ENCODE measurements at places on chromosomes 16 and 17.
A peak's percentile ranks its signal among the peaks of the same experiment; 100 is the strongest.

GRCh38 chr16:1275791-1276579 lies 20.1 kb downstream of the TPSD1 start:
- DNase-seq: no peak

GRCh38 chr16:54070789-54071343 lies 215.7 kb downstream of the IRX3 start:
- no peak for DNase-seq

DNA sequence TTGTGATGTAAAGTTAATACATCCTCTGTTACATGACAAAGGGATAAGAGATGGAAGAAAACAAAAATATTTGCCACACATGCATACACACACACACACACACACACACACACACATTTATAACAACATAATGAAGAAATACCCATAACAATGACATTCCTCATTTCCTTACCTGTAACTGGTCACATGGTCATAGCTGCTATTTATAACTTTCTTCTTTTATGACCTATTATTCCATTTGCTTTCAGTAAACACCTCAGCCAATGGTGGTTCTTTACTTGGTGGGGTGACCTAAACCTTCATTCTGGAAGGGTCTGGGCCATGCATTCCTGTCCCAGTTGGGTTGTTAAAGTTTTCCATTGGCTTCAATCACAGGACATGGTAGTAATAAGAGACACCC lies 5.3 kb downstream of the MT2A start:
- no peak for DNase-seq

- no peak for DNase-seq
Observed at GRCh38 chr17:71338396-71338795, 782.4 kb upstream of the SOX9 start.

DNA sequence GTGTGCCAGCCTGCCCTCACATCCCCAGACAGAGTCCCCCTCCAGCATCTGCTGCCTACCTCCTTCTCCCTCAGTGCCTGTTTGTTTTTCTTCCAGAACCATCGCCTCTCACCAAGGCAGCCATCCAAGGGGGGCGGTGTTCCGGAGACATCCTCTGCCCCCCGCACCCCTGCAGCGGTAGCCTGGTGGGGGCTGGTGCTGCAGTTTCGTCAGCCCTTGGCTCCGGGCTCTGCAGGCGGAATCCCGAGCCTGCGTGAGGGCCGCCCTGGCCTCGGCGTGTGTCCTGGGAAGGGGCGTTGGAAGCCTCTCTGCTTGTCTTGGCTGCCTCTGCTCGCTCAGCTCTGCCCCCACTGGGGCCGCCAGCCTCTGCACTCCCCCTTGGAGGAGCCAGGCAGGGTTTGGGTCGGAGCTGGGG lies 126.0 kb upstream of the CIBAR2 start:
- no peak for DNase-seq

DNA sequence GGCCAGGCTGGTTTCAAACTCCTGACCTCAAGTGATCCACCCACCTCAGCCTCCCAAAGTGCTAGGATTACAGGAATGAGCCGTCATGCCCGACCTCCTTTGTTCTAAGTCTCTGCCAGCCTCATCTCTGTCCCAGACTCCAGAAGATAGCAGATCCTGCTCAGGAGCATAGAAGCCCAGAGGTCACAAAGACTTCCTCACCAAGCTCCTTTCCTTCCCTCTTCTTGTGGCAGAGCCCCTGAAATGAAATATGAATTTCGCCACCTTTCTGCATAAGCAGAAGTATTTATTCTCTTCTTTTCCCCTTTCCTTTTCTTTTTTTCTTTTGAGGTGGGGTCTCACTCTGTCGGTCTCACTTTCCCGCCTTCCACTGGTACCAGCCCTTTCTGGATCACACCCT lies 11.5 kb upstream of the PIPOX start:
- DNase-seq: no peak

- peak; percentile 42 for DNase-seq
Observed at GRCh38 chr17:7323731-7324437, 5.3 kb downstream of the NEURL4 start.

GRCh38 chr17:51770027-51770759 lies 388.3 kb downstream of the CA10 start:
- DNase-seq: no peak

GRCh38 chr17:17356931-17357270 lies 53.7 kb downstream of the NT5M start:
- DNase-seq: no peak

DNA sequence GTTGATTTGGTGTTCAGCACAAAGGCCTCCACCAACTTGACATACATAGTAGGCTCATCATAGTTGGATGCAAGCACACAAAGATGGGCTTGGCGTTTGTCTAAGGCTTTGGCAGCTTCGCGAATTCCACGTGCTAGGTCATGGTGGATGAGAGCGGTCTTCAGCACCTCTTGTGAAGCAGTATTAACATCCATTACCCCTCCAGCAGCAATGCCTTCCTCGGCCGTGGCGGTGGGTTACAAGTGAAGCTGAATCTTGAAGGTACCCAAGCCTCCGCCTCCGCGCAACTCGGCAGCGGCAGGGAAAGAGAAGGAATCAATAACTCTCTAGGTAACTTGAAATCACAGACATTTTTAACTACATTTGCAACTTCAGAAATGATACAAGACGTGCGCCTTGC lies 1.1 kb upstream of the PELP1 start:
- no peak for DNase-seq

DNA sequence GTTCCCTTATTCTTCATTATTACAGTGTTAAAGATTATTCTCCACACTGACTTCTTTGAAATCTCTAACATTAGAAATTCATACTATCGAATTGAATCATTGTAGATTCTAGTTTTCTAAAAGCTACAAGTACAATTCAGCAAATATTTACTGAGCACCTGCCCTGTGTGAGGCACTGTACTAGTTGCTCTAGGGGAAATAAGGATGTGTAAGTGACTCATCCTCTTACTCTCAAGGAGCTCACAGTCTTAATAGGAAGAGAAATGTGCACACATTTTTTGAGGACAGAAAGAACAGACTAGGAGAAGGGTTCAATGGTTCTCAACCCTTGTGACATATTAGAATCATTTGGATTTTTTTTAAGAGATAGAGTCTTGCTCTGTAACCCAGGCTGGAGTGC lies 7.7 kb upstream of the SLFN12L start:
- no peak for DNase-seq

DNA sequence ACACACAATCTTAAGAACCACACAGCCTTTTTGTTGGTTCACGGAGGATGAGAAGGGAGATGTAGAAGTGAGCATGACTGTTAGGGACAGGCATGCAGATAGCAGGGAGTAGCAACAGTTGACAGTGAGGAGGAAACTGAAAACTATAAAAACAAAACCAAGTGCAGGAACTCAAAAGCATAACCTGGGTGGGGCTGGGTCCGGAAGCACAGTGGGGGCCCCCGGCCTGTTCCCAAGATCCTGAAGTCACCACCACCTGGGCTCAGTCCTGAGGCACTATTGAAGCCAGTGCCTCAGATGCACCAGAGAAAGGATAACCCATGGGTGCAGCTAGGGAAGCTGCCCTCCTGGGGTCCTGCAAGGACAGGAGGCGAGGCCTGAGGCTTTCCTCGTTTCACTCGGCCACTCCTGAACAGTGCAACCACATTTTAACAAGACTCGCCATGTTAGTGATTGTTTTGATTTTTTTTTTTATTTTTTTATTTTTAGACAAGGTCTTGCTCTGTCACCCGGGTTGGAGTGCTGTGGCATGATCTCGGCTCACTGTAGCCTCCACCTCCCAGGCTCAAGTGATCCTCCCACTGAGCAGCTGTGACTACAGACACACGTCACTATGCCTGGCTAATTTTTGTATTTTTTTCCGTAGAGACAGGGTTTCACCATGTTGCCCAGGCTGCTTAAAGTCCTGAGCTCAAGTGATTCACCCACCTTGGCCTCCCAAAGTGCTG lies 27.7 kb upstream of the CBX4 start:
- DNase-seq: no peak

DNA sequence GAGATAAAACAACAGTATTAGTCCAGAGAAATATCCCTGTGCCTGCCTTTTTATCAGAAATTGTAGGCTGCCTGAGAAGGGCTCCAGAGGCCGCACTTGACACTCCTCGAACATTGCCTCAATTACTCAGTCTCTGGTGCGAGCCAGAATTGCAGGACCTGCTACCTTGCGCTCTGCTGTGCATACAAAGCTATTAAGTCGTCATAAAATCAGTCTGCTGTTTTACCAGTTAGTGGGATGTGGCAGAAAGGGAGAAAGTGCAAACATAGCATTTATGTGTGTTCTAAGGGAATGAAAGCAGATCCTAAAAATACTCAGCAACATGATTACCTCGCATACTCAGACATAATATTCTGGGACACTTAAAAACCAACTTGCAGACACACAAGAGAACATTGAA lies 70.6 kb downstream of the TMC6 start:
- no peak for DNase-seq

DNA sequence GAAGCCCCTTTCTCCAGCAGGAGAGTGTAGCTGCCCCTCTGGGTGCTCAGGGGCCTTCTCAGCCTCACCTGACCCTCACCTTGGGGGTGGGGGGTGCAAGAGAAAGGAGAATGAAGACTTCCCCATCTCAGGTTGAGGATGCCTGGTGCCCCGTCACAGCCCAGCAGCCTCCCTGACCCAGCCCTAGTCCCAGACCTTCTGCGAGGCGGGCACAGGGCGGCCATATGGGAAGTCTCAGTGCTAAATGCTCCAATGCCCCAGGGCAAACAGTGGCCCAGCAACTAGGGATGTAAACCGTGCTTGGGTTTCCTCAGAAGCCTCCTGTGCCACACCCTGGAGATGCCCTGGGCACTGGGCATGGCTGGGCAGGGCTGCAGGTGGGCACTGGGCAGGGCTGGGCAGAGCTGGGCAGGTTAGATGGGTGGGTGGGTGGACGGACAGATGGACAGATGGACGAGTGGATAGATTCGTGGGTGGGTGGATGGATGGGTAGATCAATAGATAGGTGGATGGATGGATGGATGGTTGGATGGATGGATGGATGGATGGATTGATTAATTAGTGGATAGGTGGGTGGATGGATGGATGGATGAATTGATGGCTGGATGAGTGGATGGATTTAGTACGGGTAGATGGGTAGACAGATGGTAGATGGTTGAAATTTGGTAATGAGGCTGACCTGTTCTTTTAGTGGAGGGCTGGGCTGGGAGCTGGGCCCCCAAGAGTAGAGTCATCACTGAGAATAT lies 16.8 kb downstream of the TPSD1 start:
- no peak for DNase-seq

- no peak for DNase-seq
Observed at GRCh38 chr17:33870936-33871335, 384.1 kb upstream of the CCL2 start.

GRCh38 chr16:2925951-2926649 lies 14.4 kb downstream of the FLYWCH1 start:
- DNase-seq: no peak

DNA sequence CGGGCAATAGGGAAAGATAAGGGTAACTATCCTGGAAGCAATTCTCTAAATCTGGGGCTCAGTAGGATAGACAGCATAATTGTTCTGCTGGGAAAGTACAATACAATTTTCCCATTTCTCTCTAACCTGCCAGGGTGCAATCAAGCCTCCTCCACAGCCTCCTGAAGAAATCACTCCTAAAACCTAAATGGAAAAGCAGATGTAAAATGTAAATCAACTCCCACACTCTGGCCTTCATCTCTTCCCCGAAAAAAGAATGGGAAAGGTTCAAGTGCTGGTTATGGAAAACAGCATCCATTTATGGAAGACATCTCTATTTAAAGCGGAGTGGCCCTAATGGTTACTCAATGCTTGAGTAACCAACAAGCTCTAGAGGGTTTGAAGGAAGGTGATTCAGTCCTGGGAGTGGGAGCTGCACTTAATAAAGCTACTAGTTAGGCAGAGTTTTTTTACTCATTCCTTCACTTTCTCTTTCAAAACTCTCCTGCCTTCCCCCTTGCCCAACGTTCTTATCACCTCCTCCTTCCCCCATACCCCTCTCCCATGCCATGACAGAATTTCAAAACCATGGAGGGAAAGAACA lies 5.1 kb downstream of the MMD start:
- no peak for DNase-seq

DNA sequence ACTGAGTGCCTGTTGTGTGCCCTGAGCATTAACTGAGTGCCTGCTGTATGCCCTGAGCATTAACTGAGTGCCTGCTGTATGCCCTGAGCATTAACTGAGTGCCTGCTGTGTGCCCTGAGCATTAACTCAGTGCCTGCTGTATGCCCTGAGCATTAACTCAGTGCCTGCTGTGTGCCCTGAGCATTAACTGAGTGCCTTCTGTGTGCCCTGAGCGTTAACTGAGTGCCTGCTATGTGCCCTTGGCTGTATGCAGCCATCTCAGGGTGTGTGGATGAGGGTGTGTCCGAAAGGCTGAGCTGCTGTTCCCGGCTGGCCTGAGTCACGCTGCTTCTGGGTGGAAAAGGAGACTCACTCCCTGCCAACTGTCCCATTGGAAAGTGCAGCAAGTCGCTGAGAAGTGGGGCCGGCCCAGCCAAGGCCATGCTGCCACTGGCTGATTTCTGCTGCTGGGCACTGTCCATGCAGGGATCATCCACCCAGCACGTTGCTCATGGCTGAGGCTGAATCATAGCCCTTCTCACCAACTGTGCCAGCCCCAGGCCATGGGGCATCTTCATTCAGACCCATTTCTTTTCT lies 113.8 kb downstream of the OR1D5 start:
- no peak for DNase-seq

GRCh38 chr16:72241930-72242329 lies 70.0 kb upstream of the PMFBP1 start:
- no peak for DNase-seq

DNA sequence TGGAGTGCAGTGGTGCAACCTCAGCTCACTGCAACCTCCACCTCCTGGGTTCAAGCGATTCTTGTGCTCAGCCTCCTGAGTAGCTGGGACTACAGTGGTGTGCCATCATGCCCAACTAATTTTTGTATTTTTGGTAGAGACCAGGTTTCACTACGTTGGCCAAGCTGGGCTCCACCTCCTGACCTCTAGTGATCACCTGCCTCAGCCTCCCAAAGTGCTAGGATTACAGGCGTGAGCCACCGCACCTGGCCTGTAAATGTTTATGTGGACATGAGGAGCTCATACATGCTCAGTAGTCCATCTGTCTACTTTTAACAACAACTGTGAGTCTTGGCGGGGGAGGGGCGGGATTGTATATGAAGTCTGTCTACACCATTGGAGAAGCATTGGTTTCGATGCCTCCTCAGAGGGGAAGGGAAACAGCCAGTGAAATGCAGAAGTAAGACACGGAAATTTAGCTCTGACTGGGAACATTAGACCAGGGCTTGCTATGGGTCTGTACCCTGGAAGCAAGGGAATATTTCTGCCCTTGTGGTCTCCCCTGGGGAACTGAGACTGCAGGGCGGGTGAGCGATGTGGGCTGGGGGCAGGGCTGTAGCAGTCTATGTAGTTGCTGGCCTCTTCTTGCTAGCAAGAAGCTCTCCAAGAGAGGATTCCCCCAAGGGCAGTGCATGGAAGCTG lies 9.3 kb downstream of the NUBP1 start:
- DNase-seq: no peak

- DNase-seq: no peak
Observed at GRCh38 chr17:11580677-11581076, 17.6 kb upstream of the DNAH9 start.
